ENCODE measurements at places on chromosomes 12 and 14.
A peak's percentile ranks its signal among the peaks of the same experiment; 100 is the strongest.

DNA sequence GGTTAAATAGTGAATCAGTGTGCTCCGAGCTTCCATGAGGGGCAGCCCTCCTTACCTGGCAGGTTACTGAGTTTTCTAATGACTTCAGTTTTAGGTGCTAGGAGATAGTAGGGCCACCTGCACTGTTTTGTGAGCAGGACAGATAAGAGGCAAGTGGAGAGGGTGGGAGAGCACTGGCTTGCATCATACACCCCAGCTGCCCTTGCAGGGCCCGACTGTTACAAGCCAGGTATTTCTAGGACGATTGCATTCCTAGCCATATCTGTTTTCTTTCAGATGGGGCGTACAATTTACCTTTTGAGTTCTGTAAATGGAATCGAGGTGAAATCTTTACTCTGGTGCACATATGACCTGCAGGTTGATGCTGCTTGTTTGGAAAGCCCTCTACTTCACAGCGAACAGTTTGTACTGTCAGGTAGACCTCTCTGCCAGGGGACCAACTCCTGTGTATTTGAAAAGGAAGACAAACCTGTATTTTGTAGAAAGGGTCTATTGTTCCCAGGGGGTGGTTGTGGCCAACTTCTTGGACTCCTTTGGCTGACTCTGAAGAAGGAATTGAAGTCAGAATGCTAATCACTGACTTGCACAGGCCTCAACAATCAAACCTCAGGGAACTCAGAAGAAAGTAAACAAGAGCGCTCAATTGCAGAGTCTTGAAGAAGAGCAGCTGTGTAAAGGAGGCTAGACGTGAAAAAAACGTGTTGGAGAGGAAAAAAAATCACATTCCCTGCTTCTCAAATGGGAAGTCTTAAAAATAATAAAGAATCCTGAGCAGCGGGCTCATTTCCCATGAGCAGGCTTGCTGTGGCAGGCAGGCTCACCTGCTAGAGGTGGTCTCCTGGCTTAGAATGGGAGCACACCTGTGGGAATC lies 57.3 kb downstream of the ETV6 start:
- DNase-seq = no peak

DNA sequence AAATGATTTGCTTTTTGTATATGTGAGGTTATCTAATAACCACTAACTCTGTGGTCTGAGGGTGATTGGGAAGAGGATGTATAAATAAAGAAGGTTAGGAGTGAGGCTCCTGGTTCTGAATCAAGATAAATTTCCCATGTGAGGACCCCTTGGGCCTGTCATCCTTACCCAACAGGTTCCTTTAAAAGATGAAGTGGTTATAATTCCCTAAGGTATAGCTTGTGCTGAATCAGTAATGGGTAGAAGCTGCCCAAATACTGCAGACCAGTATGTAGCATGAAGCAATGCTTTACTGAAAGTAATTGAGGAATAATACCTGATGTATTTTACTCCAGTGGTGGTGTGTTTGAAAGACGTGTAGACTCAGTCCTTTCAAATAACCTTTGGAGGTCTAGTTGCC lies 8.7 kb downstream of the EID3 start:
- no peak for DNase-seq

GRCh38 chr12:4909734-4910501 lies at the start of gene KCNA1:
KCNA1 (plus strand) TSS chr12:4909905; CDS start chr12:4911379, 1,474 bp downstream.
- no peak for DNase-seq

GRCh38 chr12:64603183-64603841 lies 7.0 kb upstream of the RASSF3 start:
- no peak for DNase-seq

DNA sequence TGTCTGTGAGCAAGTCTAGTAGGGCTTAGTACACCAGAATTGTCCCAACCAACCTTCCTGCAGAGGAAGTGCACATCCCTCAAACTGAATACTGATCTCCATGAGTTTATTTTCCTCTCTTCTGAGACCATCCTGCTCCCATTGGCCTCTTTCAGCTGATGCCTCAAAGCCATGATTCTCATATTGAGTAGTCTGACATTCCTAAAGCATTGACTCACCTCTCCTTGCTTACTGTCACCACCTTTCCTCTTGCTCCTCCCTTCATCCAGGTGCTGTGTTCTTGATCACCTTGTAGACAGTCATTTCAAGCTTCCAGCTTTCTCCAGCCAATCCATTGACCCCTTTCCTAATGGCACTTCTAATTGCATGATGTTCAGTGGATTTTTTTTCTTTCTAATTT lies 583.7 kb upstream of the USP15 start:
- DNase-seq = no peak

DNA sequence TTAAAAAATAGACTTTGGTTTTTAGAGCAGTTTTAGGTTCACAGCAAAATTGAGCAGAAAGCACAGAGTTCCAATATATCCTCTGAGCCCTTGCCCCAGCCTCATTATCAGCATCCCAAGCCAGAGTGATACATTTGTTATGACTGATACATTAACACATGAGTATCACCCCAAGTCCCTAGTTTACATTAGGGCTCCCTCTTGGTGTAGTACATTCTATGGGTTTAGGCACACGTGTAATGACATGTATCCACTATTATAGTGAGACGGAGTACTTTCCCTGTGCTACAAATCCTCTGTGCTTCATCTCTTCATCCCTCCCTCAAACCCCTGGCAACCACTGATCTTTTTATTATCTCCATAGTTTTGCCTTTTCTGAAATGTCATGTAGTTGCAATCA lies 22.5 kb upstream of the GSG1 start:
- no peak for DNase-seq

DNA sequence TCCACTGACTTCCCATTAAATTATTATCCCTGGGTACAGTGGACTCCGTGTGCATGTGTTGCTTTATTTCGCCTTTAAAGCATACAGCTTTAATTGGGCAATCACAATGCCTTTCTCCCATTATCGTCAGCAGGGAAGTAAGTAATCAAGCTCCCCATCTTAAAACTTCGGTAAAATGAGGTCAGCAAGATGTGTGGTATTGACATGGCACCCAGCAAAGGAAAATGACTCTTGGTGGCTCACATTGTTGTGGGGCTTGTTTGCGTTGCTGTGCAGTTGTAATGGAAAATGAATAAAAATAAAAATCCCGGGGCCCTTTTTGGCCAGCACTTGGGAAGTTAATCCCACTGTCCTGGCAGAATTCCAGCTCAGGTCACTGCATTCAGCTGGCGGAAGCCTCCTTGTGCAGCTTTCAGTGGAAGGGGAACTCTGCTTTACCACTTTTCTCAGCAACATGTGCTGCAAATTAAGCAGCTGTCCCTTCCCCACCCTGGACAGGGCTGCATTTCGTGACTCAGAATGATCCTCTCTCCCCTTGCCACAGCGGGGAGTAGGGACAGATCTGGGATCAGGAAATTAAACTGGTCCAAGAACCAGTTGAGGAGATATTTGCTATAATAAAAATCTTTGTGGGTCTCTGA lies 13.9 kb upstream of the ATP2A2 start:
- DNase-seq = no peak

GRCh38 chr12:74988156-74988555 lies 221.5 kb downstream of the KCNC2 start:
- no peak for DNase-seq

- DNase-seq = no peak
These were observed 516.8 kb downstream of the NOVA1 start for GRCh38 chr14:26081043-26081442.

DNA sequence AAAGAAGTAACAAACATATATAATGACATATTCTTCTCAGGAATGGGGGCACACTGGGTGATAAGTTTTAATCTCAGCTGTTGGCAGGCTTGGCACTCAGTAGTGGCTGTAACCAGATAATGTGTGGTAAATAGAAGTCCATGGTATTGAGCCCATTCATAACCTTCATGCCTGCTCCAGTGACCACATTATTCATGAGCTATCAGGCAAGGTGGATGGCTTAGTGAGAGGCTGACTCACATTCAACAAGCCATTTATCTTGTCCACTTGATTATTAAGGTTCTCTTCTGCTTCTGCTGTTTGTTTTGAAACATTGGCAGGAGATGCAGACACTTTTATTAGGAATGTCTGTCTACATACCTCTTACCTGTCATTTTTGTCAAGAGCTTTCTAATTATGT lies 950.4 kb upstream of the LRFN5 start:
- peak; percentile 32 for DNase-seq

GRCh38 chr14:104999361-104999760 lies 13.8 kb downstream of the CLBA1 start:
- no peak for DNase-seq

GRCh38 chr14:34912182-34912581 lies 37.0 kb upstream of the BAZ1A start:
- no peak for DNase-seq

DNA sequence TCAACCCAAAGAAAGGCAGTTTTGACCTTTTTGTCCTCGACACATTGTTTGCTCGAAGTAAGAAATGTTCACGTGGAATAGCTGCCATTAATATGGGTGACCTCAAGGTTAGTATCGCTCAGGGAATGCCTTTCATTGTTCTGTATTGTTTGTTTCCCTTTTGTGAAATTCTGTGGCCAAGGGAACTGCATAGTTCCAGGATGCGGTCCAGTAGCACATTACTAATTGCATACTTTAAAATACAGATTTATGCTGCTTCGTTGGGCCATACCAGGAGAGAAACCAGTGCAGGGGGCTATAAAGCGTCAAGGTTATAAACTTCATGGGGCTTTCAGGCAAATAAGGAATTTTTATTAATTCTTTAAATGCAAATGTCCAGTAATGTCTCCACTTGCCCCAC lies 73.3 kb upstream of the USP44 start:
- peak; percentile 98 for DNase-seq

DNA sequence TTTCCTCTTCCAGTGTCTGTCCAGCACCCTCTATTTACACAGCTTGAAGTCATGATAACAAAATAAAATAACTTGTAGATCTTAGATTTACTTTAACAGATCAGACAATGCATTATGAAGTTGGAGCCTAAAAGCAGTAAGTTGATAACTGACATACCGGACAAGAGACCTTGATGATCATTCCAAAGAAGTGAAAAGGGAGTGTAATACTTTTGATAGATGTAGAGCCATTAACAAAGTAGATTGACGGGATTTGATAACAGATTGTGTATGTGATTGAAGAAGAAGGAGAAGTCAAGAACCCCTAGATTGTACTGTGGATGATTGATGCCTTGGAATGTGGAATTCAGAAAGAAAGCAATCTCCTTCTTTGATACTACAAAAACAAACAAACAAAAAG lies 403.8 kb upstream of the MGAT4C start:
- no peak for DNase-seq

GRCh38 chr14:21300892-21301291 lies 21.0 kb downstream of the RPGRIP1 start:
- no peak for DNase-seq

- no peak for DNase-seq
These were observed 21.5 kb downstream of the BRMS1L start for GRCh38 chr14:35847636-35848035.

DNA sequence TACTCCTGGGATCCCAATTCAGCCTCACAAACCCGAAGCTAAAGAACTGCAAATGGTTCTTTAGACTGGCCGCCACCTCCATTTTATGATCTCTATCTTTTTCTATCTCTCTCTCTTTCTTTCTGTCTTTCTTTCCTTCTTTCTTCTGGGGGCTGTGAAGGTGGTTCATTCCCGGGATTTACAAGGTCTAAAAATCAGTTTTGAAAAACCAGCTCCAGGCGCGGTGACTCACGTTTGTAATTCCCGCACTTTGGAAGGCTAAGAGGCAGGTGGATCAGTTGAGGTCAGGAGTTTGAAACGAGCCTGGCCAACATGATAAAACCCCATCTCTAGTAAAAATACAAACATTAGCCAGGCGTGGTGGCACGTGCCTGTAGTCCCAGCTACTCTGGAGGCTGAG lies 67.2 kb upstream of the VASH1 start:
- DNase-seq = no peak

- DNase-seq = no peak
These were observed 468.1 kb downstream of the BTG1 start for GRCh38 chr12:91677556-91677955.

GRCh38 chr14:33671556-33671955 lies 279.3 kb downstream of the EGLN3 start:
- peak; percentile 23 for DNase-seq

DNA sequence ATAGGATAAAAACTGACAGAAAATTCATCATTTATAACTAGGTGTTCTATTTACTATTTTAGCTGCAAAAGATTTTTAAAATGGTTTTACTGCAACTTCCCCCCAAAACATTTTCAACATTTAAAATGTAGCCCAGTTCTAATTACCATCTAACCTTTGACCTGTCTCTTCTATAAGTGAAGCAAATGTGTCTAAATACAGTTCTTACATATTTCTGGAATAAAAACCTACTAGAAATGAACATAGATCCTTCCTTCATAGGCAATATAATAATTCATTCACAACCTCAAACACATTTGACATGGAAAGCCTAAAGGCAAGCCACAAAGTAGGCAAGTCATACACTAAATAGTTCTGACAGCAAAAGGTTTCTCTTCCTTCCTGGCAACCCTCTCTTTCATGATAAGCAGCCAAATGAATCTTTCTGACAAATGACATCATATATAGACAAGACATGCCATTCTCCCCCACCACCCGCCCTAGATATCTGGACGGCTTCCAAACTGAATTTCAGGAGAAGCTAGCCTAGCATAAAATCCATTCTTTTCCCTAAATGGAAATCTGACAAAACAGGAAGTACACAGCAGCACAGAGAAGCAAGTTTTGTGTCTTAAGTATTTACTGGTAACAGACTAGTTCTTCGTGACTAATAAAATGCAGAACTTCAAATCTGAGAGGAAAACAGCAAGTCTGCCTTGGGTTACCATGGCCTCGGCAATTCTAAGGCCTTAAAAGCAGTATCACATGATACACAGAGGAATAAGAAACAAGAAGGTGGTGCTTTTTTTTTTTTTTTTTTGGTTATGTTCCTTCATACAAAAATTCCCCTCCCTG lies 17.2 kb upstream of the ARID4A start:
- DNase-seq = peak; percentile 99

- no peak for DNase-seq
These were observed 109.4 kb upstream of the GARIN2 start for GRCh38 chr14:67079846-67080245.

DNA sequence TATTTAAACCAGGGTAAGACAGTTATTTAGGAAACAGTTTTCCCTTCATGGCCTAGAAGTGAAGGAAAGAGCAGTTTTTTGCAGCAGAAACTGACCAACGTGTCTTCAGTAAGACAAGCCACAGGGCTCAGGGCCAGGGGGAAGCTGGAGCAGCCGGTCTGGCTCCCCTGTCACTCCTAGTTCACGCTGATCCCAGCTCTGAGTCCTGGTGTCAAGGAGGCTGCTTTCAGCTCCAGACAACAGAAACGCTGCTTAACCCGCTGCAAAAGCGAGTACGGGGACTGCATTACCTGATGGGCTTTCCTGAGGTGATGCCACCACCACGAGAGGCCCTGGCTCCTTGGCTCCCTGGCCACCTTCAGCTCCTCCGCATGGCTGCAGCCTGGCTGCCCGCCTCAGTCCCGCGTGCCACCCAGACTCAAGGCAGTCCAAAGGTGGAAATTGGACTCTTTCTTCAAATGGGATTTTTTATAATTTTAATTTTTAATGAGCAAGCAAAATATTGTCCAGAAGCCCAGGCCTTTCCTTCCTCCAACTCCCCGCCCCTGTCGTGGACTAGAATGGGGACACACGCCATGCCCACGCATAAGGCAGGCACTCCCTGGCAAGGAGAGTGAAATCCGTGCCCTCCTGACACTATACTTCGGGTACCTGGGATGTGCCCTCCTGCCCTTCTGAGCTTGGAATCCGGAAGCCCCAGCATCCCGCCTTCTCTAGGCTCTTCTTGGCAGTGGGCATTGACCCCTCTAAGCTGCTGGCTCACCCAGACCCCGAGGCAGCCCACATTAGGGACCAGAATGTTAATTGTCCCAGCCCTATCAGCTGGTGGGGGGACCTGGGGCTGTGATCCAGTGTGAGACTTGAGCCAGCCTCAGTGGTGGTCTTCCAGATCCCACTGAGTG lies 85.0 kb downstream of the PAPOLA start:
- no peak for DNase-seq

Measured in renal cortical epithelial cell (primary cell).